Gastroesophageal sphincter (tissue), 4 donors: ENCODE measurements at places on chromosomes 2 and 18.

DNA sequence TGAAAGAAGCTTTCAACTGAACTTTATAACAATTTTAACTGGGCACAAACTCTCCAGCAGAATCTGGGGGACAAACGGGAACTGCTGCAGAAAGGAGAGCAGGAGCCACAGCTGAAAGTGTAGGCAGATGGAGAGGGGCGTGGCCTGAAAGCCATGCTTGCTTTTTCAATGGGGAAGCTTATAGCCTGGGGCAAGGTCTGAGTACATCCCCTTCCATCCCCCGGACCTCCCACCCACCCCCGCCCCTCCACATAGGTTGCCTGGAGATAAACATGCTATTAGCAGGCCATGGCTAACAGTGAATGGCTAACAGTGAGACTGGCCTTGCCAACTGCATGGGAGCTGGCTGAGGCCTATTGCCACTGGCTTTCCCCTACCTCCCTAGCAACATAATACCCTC, 317.9 kb upstream of the TANK start:
- no peak for ATAC-seq

GRCh38 chr18:76398896-76399612, 96.0 kb downstream of the ZNF516 start:
- ATAC-seq, result peak; percentile 88

GRCh38 chr2:196361606-196362326, 190.4 kb upstream of the STK17B start:
- peak; percentile 51 for ATAC-seq

DNA sequence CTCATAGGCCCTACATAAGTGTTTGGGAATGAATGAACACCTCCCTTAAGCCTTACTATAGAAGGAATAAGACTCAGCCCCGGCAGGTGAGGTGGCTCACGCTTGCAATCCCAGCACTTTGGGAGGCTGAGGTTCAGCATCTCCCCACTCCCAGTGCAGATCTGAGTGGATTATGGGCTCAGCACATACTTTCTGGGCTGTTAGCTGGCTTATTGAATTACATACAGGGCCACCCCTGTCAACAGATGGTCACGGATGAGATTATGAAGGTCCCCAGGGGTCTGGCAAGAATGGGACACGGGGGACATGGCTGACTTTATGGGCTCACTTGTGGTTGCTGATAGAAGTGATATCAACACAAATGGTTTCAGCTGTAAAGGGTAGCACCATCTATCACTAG, 322.3 kb downstream of the TSN start:
- ATAC-seq, result no peak

GRCh38 chr2:39069136-39069515, 51.7 kb downstream of the SOS1 start:
- no peak for ATAC-seq

- ATAC-seq, result no peak
Measured at GRCh38 chr2:27150639-27151230, 1.9 kb downstream of the TCF23 start.

GRCh38 chr2:130796290-130796689, 40.4 kb upstream of the ARHGEF4 start:
- ATAC-seq, result no peak

DNA sequence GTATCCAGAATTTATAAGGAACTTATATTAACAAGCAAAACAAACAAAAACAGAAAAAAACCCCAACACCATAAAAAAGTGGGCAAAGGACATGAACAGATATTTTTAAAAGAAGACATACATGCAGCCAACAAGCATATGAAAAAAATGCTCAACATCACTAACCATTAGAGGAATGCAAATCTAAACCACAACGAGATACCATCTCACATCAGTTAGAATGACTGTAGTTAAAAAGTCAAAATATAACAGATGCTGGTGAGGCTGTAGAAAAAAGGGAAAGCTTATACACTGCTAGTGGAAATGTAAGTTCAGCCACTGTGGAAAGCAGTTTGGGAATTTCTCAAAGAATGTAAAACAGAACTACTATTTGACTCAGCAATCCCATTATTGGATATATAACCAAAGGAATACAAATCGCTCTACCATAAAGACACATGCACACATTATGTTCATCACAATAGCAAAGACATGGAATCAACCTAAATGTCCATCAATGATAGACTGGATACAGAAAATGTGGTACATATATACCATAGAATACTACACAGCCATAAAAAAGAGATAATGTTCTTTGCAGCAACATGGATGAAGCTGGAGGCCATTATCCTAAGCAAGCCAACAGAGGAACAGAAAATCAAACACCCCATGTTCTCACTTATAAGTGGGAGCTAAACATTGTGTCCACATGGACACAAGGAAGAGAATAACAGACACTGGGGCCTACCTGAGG, 25.3 kb downstream of the PREPL start:
- ATAC-seq, result no peak

GRCh38 chr2:43569921-43570320, 25.9 kb downstream of the THADA start:
- no peak for ATAC-seq
